ENCODE measurements at places on chromosomes 6 and 20. TPM values are rescaled to one million over a fixed set of nuclear protein-coding genes. Genes with fewer than 3 reads are reported as not detected.

Gene SLC12A5
- 0.55 TPM for polyA plus RNA-seq

Gene B3GALT4
- 2.4 TPM for polyA plus RNA-seq

Gene DTD1
- 77.7 TPM for polyA plus RNA-seq

Gene CALHM6
- 1.7 TPM for polyA plus RNA-seq

Gene BMP6
- 1.3 TPM for polyA plus RNA-seq

Gene GLP1R
- not detected for polyA plus RNA-seq

Gene RAB44
- not detected for polyA plus RNA-seq

Gene GPX5
- polyA plus RNA-seq, result not detected

Gene WFDC10B
- polyA plus RNA-seq, result not detected

Gene DPPA5
- polyA plus RNA-seq, result not detected

Gene DOK5
- polyA plus RNA-seq, result 16.0 TPM

Gene PDCD2
- 82.7 TPM for polyA plus RNA-seq

Gene NNAT
- 0.90 TPM for polyA plus RNA-seq

Gene ZC3H12D
- polyA plus RNA-seq, result not detected

Gene RRAGD
- polyA plus RNA-seq, result not detected

Gene APCDD1L
- polyA plus RNA-seq, result 15.7 TPM

Gene ABHD16B
- not detected for polyA plus RNA-seq

Gene PSORS1C2
- 0.16 TPM for polyA plus RNA-seq

Gene ELOVL2
- 0.42 TPM for polyA plus RNA-seq

Gene TRIM27
- 40.2 TPM for polyA plus RNA-seq

Gene PCNA
- polyA plus RNA-seq, result 84.8 TPM

Gene AVP
- not detected for polyA plus RNA-seq

Gene CD24
- 0.82 TPM for polyA plus RNA-seq

Gene RSPO3
- 4.1 TPM for polyA plus RNA-seq

All from GM23248 (cell line).